ENCODE measurements at places on chromosomes 13 and 19.

- no peak for DNase-seq
These were observed 1.8 kb downstream of the HDGFL2 start for GRCh38 chr19:4473763-4474513.

- no peak for DNase-seq
These were observed 379.6 kb downstream of the TSHZ3 start for GRCh38 chr19:30969591-30969990.

DNA sequence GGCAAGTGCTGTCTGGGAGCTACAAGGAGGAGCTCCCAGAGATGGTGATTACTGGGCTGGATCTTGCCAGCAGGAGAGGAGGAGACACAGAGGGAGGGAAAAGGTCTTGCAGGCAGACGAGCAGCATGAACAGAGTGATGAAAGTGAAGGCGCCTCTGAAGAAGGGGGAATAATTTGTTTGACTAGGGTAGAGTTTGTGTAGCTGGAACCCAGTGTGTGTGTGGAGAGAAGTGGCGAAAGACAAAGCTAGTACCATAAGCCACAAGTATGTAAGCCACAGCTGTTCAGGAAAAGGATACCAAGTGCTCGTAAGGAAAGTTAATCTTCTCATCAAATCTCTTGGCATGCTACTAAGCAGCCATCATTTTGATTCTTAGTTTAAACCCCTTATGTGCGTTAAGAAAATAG is 5.4 kb downstream of the FLT1 start:
- DNase-seq = no peak

DNA sequence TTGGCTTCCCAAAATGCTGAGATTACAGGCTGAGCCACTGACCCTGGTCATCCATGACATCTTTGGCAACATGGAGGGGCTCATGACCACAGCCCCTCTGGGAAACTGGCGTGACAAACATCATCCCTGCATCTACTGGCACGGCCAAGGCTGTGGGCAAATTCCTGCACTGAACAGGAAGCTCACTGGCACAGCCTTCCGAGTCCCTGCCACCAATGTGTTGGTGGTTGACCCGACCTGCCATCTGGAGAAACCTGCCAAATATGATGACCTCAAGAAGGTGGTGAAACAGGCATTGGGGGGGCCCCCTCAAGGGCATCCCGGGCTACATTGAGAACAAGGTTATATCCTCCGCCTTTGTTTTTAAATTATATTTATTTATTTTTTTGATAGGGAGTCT is 8.9 kb upstream of the ACP5 start:
- DNase-seq = no peak
